ENCODE measurements at places on chromosomes 7 and 10.
A peak's percentile ranks its signal among the peaks of the same experiment; 100 is the strongest.

GRCh38 chr7:17027143-17027788 is 145.5 kb upstream of the AGR3 start:
- H3K4me1 ChIP-seq, result no peaks in the 10 kb centered on the region
- H3K27ac ChIP-seq, result peak overlapping the region; percentile 57
- H3K27me3 ChIP-seq, result no peaks in the 10 kb centered on the region
- H3K36me3 ChIP-seq, result no peaks in the 10 kb centered on the region
- no peak for DNase-seq
- no peak overlapping the region for H3K4me3 ChIP-seq

DNA sequence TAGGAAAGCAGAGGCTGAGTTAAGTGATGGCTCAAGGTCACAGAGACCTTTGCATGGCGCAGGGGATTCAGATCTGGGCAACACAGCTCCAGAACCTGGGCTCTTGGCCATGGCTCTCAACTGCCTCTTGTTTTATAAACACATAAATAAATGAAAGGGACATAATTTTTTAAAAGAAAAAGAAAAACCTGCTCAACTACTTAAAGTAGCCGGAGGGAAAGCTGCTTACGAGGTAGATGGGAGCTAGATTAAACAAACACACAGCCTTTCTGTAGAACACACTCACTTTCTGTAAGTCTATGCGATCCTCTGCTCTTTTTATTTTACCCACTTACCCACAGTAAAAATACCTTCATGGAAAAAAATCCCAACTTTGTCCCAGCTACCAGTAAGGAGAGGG is 81.3 kb downstream of the PIP4K2A start:
- H3K4me1 ChIP-seq, result peaks cover 11% of the 10 kb centered on the region
- DNase-seq, result no peak
- no peak overlapping the region for H3K27ac ChIP-seq
- H3K36me3 ChIP-seq, result no peaks in the 10 kb centered on the region

DNA sequence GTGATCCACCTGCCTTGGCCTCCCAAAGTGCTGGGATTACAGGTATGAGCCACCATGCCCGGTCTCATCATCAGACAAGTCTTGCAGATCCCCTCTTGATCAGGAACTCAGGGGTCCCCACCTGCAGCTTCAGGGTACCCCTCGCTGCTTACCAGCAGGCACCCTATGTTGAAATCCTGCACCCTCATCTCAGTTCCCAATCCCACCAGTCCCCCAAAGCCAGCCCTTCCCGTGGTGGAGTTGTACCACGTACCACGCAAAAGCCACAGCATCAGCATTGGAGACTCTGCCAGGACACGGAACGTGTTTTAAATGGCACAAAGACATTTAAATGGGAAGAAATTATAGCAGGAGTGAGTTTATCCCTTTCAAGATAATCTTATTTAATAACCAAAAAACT is 202.0 kb downstream of the CUX1 start:
- DNase-seq, result no peak
- no peak overlapping the region for H3K27ac ChIP-seq
- no peak overlapping the region for H3K4me3 ChIP-seq
- no peaks in the 10 kb centered on the region for H3K36me3 ChIP-seq
- H3K27me3 ChIP-seq, result no peaks in the 10 kb centered on the region

DNA sequence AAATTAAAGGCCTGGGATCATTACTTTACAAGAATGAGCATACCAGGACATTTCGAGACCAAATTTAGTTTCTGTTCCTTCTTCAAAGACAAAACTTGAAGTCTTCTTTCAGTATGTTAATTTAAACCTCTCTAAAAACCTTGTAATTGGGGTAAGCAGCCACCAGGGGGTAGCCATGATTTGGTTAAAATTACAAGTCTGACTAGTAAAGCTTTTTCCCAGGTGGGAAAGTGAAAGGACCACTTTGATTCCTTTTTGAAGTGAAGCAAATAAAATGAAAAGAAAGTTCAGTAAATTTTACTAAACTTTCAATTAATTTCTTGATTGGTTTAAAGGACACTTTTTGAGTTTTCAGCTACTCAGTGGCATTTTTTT is 294.3 kb downstream of the BBS9 start:
- no peaks in the 10 kb centered on the region for H3K4me1 ChIP-seq
- H3K4me3 ChIP-seq, result no peak overlapping the region
- no peaks in the 10 kb centered on the region for H3K36me3 ChIP-seq
- no peak for DNase-seq

DNA sequence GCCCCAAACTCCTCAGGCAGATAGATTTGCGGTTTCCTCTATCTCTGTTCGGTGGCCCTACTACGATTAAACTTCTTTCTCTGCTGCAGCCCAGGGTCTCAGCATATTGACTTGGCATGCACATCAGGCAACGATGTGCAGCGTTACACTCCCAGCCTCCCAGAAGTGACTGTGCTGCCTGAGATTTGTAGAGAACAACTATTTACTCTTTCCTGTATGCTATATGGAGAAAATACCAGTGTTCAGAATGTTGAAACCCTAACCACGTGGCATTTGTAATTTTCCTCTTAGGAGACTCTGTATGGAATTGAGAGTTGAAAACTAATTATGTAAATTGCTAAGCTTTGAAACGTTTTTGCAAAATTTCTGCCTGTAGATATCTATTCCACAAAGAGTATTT is 50.9 kb downstream of the GNAI1 start:
- peak; percentile 48 for DNase-seq
- no peak overlapping the region for H3K4me3 ChIP-seq
- H3K36me3 ChIP-seq, result no peaks in the 10 kb centered on the region
- no peaks in the 10 kb centered on the region for H3K27me3 ChIP-seq
- no peaks in the 10 kb centered on the region for H3K4me1 ChIP-seq

DNA sequence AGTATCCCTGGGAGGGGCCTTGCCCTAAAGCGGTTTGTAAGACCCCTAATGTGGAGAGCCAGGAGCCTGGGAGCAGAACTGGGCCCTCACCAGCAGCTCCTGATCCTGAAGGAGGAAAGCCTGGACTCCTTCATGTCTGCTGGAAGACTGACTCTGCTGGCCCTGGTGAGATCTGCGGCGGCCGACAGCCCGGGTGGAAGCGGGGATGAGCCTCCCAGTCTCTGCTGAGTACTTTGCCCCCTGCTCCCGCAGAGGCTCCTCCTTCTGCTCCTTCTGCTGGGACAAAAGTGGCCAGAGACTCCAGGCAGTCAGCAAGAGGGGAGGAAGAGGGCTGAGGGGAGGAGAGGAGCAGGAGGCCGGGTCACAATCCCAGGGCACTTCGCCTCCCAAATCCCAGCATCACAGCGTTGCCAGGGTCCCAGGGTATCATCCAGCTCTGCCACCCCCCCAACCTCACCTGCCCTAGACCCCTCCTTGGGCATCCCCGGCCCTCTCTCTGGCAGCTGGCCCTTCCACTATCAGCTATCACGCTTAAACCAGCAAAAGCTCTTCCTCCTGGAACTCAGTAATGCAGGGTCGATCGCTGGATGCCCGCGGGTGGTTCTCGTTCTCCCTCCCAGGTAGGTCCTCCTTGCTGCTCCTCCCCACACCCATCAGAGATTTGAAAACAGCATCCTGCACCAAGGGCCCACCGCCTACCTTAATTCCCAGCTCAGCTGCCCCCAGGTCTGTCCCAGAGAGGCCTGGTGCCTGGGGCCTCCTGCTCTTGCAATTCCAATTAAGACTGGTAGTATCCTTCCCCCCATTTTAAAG is 7.9 kb downstream of the TBATA start:
- no peak overlapping the region for H3K27ac ChIP-seq
- H3K36me3 ChIP-seq, result no peaks in the 10 kb centered on the region
- H3K4me3 ChIP-seq, result no peak overlapping the region
- H3K27me3 ChIP-seq, result no peaks in the 10 kb centered on the region
- H3K4me1 ChIP-seq, result no peaks in the 10 kb centered on the region

GRCh38 chr7:111080495-111081105 is 10.3 kb upstream of the LRRN3 start:
- no peak overlapping the region for H3K4me3 ChIP-seq
- no peaks in the 10 kb centered on the region for H3K36me3 ChIP-seq
- H3K27me3 ChIP-seq, result no peaks in the 10 kb centered on the region
- no peaks in the 10 kb centered on the region for H3K4me1 ChIP-seq

GRCh38 chr10:83734278-83734677 is 405.0 kb upstream of the GHITM start:
- H3K27me3 ChIP-seq, result no peaks in the 10 kb centered on the region
- H3K27ac ChIP-seq, result no peak overlapping the region
- H3K4me3 ChIP-seq, result no peak overlapping the region
- H3K4me1 ChIP-seq, result no peaks in the 10 kb centered on the region
- no peak for DNase-seq
- H3K36me3 ChIP-seq, result no peaks in the 10 kb centered on the region

DNA sequence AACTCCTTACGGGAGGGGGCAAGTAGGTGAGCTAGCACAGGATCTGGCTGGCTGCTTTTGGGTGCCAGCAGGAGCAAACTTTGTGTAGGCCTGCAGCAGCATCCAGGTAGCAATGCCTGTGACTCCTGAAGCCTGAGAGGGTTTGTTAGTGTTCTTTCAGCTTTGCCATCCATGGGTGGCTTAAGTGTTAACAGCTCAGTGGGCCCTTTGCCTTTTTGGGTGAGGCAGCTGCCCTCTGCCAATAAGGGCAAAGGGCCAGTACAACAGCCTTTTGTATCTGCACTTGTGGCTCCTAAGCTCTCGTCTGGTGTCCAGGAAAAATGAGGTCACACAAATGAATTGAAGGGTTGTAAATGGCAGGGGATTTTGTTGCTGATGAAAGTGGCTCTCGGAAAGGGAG is 359.0 kb upstream of the CHRM2 start:
- H3K4me3 ChIP-seq, result no peak overlapping the region

- no peak for DNase-seq
- H3K27me3 ChIP-seq, result peaks cover 26% of the 10 kb centered on the region
- H3K27ac ChIP-seq, result no peak within 1 kb of the TSS
- peaks cover 9% of the 10 kb centered on the region for H3K4me1 ChIP-seq
- peak within 1 kb of the TSS; percentile 38 for H3K4me3 ChIP-seq
Observed at GRCh38 chr10:69629897-69630650, at the start of gene FAM241B. Gene FAM241B (plus strand): TSS chr10:69630247. CDS start chr10:69631744, 1,497 bp downstream.

GRCh38 chr10:71881647-71882355 is 30.8 kb upstream of the PSAP start:
- no peaks in the 10 kb centered on the region for H3K36me3 ChIP-seq
- H3K27ac ChIP-seq, result no peak overlapping the region
- no peak overlapping the region for H3K4me3 ChIP-seq
- no peaks in the 10 kb centered on the region for H3K4me1 ChIP-seq

DNA sequence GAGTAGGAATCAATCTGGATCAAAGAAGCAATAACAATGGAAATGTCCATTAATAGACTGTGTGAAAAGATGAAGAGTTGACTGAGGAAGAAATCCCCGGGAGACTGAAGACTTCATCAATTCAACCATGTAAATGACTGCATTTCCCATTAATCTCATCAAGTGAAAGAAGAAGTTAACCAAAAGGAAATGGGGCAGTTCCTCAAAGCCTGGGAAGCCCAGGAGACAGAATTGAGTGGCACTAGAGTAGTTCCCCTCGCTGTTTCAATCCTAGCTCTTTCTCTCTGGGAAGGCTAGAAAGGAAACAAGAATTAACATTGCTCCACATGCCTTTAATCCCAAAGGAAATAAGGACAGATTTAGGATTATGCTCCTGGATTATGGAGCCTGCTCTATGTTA is 4.8 kb upstream of the OR6V1 start:
- DNase-seq, result no peak
- H3K4me3 ChIP-seq, result no peak overlapping the region
- no peaks in the 10 kb centered on the region for H3K27me3 ChIP-seq
- H3K36me3 ChIP-seq, result no peaks in the 10 kb centered on the region

- no peaks in the 10 kb centered on the region for H3K36me3 ChIP-seq
- H3K4me3 ChIP-seq, result no peak overlapping the region
- no peaks in the 10 kb centered on the region for H3K4me1 ChIP-seq
- H3K27me3 ChIP-seq, result no peaks in the 10 kb centered on the region
Observed at GRCh38 chr7:40945788-40946187, 757.1 kb downstream of the INHBA start.

- H3K27ac ChIP-seq, result no peak overlapping the region
- H3K4me3 ChIP-seq, result peak overlapping the region; percentile 26
- DNase-seq, result peak; percentile 98
- peaks cover 3% of the 10 kb centered on the region for H3K36me3 ChIP-seq
- H3K4me1 ChIP-seq, result peaks cover 22% of the 10 kb centered on the region
Observed at GRCh38 chr7:2451171-2452073, 24.8 kb downstream of the GRIFIN start.

DNA sequence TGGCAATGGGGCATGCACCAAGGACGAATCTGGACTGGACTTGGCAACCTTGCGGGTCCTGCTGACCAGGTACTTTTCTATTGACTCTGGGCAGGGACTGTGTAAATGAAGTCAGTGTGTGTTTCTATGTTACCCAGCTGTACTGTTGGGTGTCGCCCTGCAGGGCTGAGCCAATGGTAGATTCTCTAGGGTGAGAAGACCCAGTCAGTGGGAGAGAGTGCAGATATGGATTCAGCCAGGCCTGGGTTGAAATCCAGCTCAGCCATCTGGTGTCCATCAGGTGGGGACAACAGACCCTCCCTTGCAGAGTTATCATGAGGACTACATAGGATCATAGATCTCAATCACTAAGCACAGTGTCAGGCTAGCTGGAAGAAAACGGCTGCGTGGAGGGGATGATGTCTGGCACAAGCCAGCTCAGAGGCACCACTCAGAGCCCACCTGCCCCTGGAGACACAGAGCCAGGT is 4.9 kb upstream of the PPIF start:
- H3K4me3 ChIP-seq, result no peak overlapping the region
- H3K36me3 ChIP-seq, result no peaks in the 10 kb centered on the region
- no peaks in the 10 kb centered on the region for H3K27me3 ChIP-seq
- no peak for DNase-seq

GRCh38 chr7:119959811-119960210 is 313.2 kb upstream of the KCND2 start:
- no peaks in the 10 kb centered on the region for H3K4me1 ChIP-seq
- no peak for DNase-seq
- no peaks in the 10 kb centered on the region for H3K27me3 ChIP-seq
- H3K27ac ChIP-seq, result no peak overlapping the region
- no peak overlapping the region for H3K4me3 ChIP-seq

GRCh38 chr10:85919491-85920021 is 447.0 kb downstream of the GRID1 start:
- H3K4me1 ChIP-seq, result no peaks in the 10 kb centered on the region
- no peak overlapping the region for H3K27ac ChIP-seq
- H3K36me3 ChIP-seq, result no peaks in the 10 kb centered on the region
- H3K27me3 ChIP-seq, result no peaks in the 10 kb centered on the region

- no peaks in the 10 kb centered on the region for H3K27me3 ChIP-seq
- H3K4me1 ChIP-seq, result no peaks in the 10 kb centered on the region
- DNase-seq, result no peak
Observed at GRCh38 chr10:488081-488932, 201.2 kb downstream of the DIP2C start.

GRCh38 chr10:61187601-61188000 is 243.6 kb upstream of the RHOBTB1 start:
- no peak for DNase-seq
- no peak overlapping the region for H3K4me3 ChIP-seq
- H3K4me1 ChIP-seq, result no peaks in the 10 kb centered on the region
- no peaks in the 10 kb centered on the region for H3K36me3 ChIP-seq
- H3K27me3 ChIP-seq, result no peaks in the 10 kb centered on the region

DNA sequence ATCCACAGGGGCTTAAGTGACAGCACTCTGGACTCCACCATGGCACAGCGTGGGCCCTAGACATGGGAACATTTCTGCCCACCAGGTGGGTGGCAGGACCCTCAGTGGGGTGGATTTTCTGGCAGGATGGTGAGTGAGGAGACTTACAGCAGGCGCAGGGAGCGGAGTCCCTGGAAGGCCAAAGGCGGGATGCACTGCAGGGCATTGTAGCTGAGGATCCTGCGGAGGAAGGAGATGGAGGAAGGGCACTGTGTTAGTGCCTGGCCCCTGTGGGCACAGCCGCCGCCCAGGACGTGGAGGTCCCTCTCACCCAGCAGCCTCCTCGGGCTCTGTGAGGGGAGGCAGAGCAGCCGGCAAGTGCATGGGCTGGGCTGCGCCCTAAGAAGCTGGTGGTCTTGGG is 154.3 kb downstream of the SLIT1 start:
- H3K36me3 ChIP-seq, result no peaks in the 10 kb centered on the region
- DNase-seq, result no peak
- no peak overlapping the region for H3K4me3 ChIP-seq
- no peak overlapping the region for H3K27ac ChIP-seq
- H3K27me3 ChIP-seq, result no peaks in the 10 kb centered on the region
